ENCODE measurements at places on chromosomes 5 and 9. TPM values are rescaled to one million over a fixed set of nuclear protein-coding genes. Genes with fewer than 3 reads are reported as not detected.

- no peak for DNase-seq
These were observed 5.7 kb downstream of the IL6ST start for GRCh38 chr5:55988979-55989638.

Gene OTULINL
- total RNA-seq = 9.9 TPM

- DNase-seq = no peak
These were observed 1.6 kb upstream of the ENHO start for GRCh38 chr9:34524349-34524748.

DNA sequence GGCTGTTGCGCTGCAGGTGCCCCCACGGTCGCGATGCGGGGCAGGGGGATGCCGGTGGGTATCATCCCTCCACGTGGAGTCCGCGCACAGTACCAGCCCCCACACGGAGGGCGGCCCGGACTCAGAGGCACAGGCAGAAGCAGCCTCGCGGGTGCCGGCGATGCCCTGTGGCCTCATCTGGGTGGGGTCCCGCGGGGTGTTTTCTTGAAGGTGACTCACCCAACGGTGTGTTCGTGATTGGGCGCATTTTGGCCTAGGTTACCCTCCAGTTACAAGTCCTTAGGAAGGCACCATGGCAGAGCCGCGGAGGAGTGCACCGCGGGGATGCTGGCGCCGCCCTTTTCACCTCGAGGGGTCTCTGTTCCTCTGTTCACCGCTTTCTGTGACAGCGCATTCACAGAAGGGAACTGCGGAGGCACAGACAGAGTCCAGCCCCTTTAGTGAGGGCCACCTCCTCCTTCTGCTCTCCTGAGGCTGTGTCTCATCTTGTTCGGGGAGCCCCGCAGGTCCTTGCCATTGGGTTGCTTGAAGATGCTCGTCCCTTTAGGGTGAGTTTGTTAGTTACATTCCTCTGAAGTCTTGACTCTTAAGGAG is 21.6 kb upstream of the EXOC3 start:
- DNase-seq = no peak

DNA sequence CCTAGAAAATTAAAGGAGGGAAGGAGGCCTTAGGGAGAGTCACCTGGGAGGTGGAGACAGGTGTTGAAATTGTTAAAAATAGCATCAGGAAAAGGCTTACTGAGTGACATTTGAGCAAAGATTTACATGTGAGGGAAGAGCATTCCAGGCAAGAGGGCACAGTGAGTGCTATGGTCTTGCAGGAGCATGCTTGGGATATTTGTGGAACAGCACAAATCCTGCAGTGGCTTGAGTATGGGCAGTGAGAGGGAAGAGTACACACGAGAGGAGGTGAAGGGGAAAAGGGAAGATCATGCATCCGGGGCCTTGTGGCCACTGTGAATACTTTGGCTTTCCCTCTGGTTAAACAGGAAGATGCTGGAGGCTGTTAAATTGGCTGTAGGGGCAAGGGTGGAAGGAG is 36.6 kb downstream of the ACER2 start:
- DNase-seq = no peak

Gene SPINK13
- not detected for total RNA-seq

Gene DEPDC1B
- total RNA-seq = 117 TPM

GRCh38 chr5:72955143-72955767 is 586 bp upstream of the FCHO2 start:
- DNase-seq = peak; percentile 73

Gene FCN2
- total RNA-seq = 2.6 TPM

DNA sequence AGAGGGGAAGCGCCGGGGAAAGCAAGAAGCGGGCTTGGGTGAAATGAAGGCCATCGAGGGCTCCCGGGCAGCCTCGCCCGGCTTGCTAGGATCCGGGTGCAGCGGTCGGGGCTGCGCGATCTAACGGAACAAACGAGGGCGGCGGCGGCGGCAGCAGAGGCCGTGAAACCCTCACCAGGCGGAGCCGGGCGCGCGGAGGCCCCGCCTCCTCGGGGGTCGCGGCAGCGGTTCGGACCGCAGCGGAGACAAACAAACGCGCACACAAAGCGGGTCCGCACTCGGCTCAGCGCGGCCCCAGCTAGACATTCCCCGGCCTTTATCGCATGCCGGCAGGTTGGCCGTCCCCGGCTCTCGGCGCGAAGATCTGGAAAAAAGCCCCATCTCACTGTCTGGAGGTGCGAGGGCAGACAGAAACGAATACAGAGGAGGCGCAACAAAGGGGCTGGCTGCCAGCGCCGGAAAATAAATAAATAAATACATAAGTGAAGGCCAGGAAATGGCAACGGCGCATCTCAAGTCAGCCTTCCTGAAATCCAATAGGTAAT is 10.5 kb upstream of the TRIM36 start:
- no peak for DNase-seq

- DNase-seq = no peak
These were observed 8.1 kb downstream of the ARPC5L start for GRCh38 chr9:124869986-124870560.

- no peak for DNase-seq
These were observed 29.6 kb downstream of the PSAT1 start for GRCh38 chr9:78326564-78326963.

Gene GABRA6
- total RNA-seq = not detected

GRCh38 chr9:73437758-73438157 is 286.1 kb downstream of the ANXA1 start:
- DNase-seq = no peak
